ENCODE measurements at places on chromosomes 7 and 10.

DNA sequence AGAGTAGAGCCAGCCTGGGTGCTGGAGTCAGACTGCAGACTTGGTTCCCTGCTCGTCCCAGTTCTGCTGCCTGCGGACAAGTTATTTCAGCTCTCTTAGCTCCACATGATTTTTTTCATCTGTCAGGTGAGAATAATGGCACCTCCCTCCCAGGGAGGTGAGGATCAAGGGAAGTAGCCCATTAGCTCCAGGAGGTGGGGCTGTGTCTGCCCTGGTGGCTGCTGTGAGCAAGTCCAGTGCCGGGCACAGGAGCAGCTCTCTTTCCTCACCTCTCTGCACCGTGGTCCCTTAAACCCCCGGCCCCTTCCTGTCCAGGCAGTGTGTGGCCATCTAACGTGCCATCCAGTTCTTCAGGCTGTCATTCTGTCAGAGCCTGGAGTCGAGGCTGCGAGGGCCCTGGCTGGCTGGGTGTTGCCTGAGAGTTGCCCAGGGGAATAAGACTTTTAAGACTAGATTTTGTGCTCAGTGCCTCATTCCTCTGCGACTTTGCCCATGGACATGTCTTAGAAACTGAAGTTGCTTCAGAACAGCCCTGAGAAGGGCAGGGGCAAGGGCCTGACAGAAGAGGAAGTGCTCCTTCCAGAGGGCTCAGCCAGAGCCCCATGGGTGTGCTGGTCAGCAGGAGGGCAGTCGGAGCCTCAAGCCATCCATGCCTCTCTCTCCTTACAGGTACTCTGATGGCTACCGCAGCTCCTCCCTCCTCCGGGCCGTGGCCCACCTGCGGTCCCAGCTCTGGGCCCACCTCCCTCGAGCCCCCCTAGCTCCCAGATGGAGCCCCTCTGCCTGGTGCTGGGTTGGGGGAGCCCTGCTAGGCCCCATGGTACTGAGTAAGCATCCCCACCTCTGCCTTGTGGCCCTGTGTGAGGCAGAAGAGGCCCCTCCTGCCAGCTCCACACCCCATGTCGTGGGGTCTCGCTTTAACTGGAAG, 5.0 kb downstream of the ABCB8 start:
- no peak for DNase-seq

DNA sequence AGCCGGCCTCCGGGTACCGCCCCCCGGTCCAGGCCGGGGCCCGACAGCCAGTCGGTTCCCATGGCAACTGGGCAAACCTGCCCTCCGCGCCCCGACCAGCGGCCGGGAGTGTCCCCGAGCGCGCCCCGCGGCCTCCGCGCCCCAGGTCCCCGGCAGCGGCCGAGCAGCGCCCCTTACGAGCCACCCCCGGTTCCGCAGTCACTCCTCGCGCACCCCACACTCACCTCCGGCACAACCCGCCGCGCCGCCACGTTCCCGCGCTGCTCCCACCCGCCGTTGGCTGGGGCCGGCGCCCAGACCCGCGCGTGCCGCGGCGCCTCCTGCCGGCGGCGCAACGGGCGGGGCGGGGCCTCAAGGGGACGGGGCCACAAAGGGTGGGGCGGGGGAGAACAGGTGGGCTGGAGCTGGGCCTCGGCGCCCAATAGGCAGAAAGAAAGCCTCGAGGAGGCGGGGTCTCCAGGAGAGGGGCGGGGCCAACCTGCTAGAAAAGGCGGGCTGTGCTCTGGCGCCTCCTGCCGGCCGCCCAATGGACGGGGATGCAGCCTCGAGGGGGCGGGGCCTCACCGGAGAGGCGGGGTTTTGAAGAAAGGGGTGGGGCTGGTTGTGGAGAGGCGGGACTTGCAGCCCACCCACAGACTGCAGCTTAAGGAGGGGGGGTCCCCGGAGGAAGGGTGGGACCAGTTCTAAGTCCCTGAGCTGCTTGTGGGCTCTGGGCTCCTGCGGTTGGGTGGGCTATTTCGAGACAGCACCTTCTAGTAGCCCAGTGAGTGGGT, at the start of gene RADIL:
Gene RADIL (minus strand): TSS at position 345 of the 773 bp plus-strand sequence. CDS start 5,577 bp downstream, outside the sequence.
- DNase-seq, result peak; percentile 87

GRCh38 chr7:47837826-47838225, 110.4 kb downstream of the PKD1L1 start:
- DNase-seq, result no peak

- DNase-seq, result no peak
These were observed 20.0 kb upstream of the JCAD start for GRCh38 chr10:30079408-30079807.

DNA sequence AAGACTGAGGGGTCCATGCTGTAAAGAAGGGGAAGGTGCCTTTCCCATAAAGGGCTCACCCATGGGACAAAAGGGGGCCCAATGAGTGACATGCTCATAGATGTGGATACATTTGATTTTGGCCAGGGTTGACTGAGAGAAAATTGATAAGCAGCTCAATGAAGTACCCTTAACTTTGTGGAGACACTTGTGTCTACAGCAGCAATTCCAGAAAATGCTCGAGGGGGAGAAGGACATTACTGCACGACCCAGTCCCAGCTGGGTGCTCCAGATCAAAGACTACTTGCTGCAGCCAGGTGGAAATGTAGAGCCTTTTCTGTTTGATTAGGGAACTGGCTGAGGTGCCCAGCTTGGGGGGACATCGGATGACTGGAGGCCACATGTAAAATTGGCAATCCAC, 22.2 kb upstream of the ADAMTS14 start:
- no peak for DNase-seq
